Testis (tissue), 5 donors: ENCODE measurements at places on chromosomes 4 and X. TPM values are rescaled to one million over a fixed set of nuclear protein-coding genes. Genes with fewer than 3 reads are reported as not detected.

The HSFX4 gene
- 9.7 TPM for polyA plus RNA-seq

The MAGEB2 gene
- 51.4 TPM for polyA plus RNA-seq

The NWD2 gene
- polyA plus RNA-seq, result 0.12 TPM

The FAT4 gene
- 2.8 TPM for polyA plus RNA-seq

The SMR3B gene
- polyA plus RNA-seq, result 6.1 TPM

The GAB3 gene
- polyA plus RNA-seq, result 9.1 TPM

The GRIPAP1 gene
- 44.4 TPM for polyA plus RNA-seq

The TRIM2 gene
- 6.1 TPM for polyA plus RNA-seq

The PRRG3 gene
- polyA plus RNA-seq, result 2.2 TPM

The NOCT gene
- polyA plus RNA-seq, result 7.7 TPM

The XPNPEP2 gene
- polyA plus RNA-seq, result 1.4 TPM

The RTL5 gene
- 18.0 TPM for polyA plus RNA-seq

The NDST3 gene
- polyA plus RNA-seq, result 0.11 TPM

The ARSH gene
- not detected for polyA plus RNA-seq

The SEC31A gene
- polyA plus RNA-seq, result 131 TPM

The FATE1 gene
- 482 TPM for polyA plus RNA-seq

The SPATA18 gene
- 127 TPM for polyA plus RNA-seq

The IRF2 gene
- polyA plus RNA-seq, result 13.0 TPM

The AADAT gene
- polyA plus RNA-seq, result 9.3 TPM

The CSAG3 gene
- polyA plus RNA-seq, result 6.0 TPM

The DUSP9 gene
- 2.5 TPM for polyA plus RNA-seq

The POU3F4 gene
- polyA plus RNA-seq, result not detected
